ENCODE measurements at places on chromosomes 4 and X. TPM values are rescaled to one million over a fixed set of nuclear protein-coding genes. Genes with fewer than 3 reads are reported as not detected.

Gene TMPRSS11D
- total RNA-seq = not detected

Gene CXCR3
- not detected for total RNA-seq

Gene TENM3
- 0.95 TPM for total RNA-seq

Gene NUP62CL
- total RNA-seq = 1.1 TPM
